ENCODE measurements at places on chromosomes 2 and 18.
A peak's percentile ranks its signal among the peaks of the same experiment; 100 is the strongest.

DNA sequence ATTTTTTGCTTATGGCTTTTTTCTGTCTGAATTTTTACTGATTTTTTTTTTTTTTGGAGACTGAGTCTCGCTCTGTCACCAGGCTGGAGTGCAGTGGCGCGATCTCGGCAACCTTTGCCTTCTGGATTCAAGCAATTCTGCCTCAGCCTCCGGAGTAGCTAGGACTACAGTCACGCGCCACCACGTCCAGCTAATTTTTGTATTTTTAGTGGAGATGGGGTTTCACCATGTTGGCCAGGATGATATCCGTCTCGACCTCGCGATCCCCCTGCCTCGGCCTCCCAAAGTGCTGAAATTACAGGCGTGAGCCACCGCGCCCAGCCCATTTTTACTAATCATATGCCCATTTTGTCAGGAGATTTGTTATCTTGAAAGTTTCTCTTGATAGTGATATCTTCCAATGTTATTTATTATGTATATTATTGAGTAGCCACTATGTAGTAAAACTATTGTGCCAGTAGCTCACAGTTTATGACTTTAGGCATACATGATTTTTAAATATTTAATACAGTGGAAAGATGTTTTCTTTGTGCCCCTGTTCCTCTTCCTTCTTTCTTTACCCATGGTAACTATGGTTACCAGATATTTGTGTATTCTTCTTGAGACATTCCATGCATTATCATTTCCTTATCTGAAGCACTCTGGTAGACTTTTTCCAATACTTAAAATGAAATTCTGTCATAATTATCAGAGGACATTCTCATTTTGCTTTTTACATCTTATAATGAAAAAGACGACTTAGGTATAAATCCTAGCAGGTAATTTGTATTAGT is 2.1 kb downstream of the HAT1 start:
- DNase-seq = no peak

DNA sequence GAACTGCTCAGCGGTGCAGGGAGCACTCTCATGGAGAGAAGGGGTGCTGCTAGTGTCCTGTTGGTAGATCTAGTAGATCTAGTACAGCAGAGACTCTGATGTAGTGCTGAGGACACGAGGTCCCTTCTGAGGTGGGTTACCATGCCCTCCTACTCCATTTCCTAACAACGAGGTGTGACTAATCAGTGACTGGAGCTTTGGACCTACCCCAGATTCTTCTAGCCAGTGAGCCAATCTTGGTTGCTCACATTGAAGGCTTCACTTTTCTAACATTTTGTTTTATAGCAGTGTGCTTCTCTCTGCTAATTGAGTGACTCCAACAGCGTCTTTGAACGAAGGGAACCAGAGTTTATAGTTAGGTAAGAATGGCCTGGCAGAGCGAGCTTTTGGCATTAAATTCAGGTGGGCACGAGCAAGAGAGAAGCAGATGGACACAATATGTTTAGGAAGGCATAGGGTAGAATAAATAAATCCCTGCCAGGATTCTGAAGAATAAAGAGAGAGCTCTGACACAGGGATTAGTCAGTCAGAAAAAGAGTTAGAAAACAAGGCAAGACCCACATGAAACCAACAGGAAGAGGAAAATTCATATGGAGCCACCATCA is 306.0 kb upstream of the RAB12 start:
- no peak for DNase-seq

- DNase-seq = peak; percentile 76
Observed at GRCh38 chr2:88690591-88691338, 708 bp upstream of the RPIA start.

DNA sequence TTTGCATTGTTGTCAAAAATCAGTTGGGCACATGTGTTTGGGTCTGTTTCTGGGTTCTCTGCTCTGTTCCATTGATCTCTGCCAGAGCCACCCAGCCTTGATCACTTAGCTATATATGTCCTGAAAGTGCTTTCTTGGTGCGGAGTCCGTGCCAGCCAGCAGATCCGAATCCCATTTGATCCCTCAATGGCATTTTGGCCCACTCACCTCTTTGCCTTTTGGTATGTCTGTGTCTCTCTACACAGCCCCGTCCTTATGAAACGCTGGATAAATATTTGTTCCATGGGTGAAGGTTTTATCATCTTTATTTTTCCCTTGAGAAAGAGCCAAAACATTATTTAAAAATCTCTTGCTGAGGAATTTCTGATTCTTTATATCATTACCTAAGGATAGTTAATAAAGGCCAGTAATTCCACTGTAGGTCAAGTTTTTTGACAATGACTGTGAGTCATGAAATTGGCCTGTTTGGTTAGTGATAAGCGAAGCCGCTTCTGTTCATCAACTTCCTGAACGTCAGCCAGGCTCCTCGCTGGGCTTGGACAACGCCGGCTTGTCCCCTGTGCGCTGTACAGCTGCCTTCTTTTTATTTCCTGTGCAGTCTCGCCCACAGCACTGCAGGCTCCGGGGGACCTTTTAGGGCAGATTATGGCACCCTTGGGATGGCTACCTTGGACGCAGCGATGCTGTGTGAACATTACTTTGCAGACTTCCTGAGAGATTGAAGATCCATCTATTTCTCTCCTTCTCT is 24.9 kb downstream of the MTCL1 start:
- DNase-seq = peak; percentile 85

DNA sequence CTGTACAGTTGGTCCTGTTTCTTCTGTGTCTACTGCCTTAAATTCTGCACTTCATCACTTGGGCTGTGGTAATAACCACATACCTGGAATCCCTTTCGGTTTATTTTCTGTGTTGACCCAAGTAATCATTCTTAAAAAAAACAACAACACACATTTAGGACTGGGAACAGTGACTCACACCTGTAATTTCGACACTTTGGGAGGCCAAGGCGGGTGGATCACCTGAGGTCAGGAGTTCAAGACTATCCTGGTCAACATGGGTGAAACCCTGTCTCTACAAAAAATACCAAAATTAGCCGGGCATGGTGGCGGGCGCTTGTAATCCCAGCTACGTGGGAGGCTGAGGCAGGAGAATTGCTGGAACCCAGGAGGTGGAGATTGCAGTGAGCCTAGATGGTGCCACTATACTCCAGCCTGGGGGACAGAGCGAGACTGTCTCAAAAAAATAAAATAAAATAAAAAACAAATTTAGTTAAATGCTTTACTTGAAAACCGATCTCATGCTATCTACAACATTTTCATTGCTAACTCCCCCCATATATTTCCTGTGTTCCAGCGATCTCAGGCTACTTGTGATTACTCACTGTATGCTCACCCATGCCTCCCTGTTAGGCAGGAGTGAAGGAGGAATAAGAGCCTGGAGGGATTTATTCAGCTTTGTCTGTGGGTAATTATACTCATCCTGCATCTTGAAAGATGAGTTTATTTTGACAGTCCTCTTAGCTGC is 18.2 kb downstream of the ACSL3 start:
- DNase-seq = peak; percentile 93

GRCh38 chr2:150997066-150997465 is 264.6 kb downstream of the RBM43 start:
- no peak for DNase-seq

GRCh38 chr18:10404168-10404567 is 50.3 kb upstream of the APCDD1 start:
- no peak for DNase-seq

Data from bronchial epithelial cell (primary cell).